Posterior cingulate gyrus (tissue), 11 donors: ENCODE measurements at places on chromosomes 6 and 20.

DNA sequence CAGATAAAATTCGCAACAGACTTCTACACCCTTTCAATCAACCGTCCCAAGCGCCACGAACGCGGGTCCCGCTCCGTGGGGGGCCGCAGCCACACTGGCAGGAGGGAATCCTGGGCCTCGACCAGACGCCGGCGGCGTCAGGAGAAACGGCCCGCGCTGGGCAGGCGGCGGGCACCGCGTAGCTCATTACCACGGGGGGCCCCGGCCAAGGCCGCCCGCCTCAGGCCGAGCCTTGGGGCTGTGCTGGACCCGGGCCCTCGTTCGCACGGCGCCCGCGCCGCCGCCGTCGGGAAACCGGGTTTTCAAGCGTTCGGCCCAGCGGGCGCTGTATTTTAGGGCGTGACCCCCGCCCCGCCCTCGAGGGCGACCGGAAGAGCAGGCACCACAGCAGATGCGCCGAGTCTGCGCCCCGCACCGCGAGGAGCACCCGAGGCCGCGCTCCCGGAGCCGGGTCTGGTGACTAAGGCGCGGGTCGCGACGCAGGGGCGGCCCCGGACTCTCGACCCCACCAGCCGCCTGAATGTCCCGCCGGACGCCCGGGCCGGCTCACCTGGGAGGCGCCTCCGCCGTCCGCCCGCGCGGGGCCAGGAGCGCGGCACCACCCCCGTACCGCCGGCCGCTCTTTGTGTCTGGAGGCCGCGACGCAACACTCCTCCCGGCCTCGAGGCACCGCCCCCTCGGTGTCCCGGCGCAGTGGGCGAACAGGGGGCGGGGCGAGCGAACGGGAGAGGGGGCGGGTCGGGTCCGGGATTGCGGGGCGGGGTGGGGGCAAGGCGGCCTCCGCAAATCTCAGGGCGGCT is at the start of gene NINL:
NINL (minus strand) TSS at position 627 of the 800 bp plus-strand sequence. CDS start 58,944 bp downstream, outside the sequence.
- DNase-seq: peak; percentile 63

DNA sequence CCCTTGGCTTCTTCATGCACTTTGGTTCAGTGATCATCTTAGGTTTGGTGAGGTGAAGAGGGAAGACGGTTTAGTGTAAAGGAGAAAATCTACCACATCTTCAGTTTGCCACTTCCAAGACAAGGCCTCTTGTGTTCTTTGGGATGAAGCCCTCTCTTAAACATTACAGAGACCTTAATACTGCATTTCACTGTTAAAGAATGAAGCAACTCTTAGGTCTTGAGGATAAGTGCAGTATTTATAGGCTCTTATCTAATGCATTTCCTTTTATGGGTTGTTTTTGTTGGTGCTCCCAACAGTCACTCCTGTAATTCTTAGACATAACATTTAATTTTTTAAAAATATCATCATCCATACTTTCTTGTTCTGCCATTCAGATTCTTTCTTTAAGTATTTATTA is 139.9 kb upstream of the LAMP5 start:
- DNase-seq: no peak

GRCh38 chr6:41460742-41461336 is 85.3 kb upstream of the FOXP4 start:
- no peak for DNase-seq

DNA sequence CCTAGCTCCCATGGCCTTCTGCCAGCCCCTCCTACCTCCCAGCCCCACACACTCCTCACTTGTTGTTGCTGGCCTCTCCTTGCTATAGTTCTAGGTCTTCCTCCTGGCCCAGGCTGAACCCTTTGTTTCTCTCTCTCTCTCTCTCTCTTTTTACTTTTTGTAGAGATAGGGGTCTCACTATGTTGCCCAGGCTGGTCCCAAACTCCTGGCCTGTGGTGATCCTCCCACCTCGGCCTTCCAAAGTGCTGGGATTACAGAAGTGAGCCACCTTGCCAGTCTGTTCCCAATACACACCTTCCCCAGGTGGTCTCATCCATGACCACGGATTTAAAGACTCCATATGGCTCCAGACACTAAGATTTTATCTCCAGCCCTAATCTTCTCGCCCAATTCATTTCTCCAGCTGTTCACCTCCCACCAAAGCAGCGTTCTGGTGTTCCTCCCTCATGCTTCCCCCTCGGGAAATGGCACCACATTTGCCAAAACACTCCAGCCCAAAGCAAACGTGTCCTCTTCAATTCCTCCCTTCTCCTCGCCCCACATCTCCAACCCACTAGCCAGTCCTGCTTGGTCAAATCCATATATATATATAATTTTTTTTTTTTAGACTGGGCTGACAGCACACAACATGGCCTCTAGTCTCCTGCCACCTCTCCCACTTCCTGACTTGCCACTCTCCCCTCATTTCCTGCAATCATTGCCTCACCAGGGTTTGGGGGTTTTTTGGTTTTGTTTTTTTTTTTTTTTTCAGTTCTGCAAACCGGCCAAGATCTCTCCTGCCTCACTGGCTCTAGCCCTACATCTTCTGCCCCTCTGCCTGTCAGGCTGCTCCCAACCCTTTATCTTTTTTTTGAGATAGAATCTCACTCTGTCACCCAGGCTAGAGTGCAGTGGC is 104.4 kb downstream of the NCR2 start:
- DNase-seq: no peak

DNA sequence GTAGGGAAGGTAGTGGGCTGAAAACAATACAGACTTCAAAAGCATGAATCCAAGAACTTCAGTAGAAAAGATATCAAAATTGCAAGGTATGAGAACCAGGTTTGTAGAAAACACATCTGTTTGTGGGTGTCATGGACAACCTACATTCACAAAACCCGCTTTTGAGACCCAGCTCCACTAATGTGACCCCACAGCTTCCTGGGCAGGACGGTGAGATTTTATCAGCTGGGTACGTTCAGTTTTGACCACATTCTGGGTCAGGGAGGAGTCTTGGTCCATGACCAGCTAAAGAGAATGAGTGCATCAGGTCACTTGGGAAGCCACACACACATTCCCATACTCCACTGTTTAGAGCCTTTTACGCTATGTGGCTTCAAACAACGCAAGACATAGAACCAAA is 77.1 kb downstream of the BCAS1 start:
- DNase-seq: no peak

DNA sequence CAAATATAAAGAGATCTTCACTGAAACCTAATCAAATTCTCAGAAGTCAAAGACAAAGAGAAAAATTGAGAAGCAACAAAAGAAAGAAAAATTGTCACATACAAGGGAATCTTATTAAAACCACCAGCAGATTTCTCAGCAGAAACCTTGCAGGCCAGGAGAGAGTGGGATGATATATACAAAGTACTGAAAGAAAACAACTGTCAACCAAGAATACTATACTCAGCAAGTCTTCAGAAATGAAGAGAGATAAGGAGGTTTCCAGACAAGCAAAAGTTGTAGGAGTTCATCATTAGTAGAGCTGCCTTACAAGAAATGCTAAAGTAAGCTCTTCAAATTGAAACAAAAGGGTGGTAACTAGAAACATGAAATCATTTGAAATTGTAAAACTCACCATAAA is 345.6 kb downstream of the MAFB start:
- no peak for DNase-seq

DNA sequence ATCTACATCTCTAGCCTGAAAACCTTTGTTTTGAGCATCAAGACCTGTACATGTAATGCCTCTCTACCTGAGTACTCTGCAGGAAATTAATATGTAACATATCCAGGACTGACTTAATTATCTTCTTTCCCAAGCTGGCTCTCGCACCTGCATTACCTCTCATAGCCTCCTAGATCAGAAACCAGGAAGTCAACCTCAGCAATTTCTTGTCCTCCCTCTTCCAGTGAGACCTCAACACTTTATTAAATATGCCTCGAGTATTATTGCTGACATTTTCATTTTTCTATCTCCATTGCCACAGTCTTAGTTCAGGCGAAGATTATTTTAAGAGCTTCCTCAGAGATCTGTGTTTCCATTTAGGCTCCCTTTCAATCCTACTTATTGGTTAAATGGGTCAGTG is 69.0 kb downstream of the MACROD2 start:
- DNase-seq: no peak

- no peak for DNase-seq
These were observed 60.1 kb downstream of the FBXO5 start for GRCh38 chr6:152922706-152923105.

- no peak for DNase-seq
These were observed 33.5 kb upstream of the MCM9 start for GRCh38 chr6:118968416-118968815.

- peak; percentile 82 for DNase-seq
These were observed 9.1 kb upstream of the TLDC2 start for GRCh38 chr20:36866681-36867495.

DNA sequence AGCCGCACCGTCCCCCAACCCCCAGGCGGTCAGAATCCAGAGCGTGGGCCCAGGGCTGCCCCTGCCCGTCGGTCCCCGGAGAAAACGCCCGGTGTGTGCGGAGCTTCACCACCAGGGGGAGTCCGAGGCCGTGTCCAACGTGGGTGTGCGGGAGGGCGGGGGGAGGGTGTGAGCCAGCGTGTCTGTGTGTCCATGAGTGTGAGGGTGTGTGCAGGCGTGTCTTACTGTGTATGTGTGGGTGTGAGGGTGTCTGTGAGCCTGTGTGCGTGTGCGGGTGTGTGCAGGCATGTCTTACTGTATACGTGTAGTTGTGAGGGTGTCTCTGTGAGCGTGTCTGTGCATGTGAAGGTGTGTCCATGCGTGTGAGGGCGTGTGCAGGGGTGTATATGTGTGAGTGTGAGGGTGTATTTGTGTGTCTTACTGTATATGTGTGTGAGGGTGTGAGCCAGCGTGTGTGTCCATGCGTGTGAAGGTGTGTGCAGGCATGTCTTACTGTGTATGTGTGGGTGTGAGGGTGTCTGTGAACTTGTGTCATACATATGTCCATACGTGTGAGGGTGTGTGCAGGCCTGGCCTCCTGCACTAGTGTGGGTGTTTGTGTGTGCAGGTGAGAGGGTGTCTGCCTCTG is 24.6 kb upstream of the GATA5 start:
- peak; percentile 78 for DNase-seq

- no peak for DNase-seq
These were observed 30.6 kb upstream of the CCDC167 start for GRCh38 chr6:37530297-37530696.

- DNase-seq: peak; percentile 39
These were observed 501 bp downstream of the PLCG1 start for GRCh38 chr20:41137614-41138474.

DNA sequence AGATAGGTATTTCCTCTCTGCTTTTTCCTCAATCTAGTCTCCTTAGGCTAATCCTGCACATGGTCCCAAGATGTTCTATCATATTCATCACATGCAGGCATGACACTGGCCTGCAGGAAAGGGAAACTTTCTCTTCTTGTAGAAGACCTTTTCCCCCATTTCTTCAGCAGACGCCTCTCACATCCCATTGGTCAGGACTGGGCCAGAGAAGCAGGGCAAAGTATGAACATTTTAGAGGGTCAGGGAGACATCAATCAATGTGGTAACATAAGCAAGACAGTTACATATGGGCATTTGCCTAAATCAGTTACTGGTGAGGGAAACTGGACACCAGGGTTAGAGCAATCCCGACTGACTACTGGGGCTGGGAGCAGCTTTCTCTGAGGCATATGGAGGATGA is 90.1 kb downstream of the CRYBG1 start:
- no peak for DNase-seq
